ENCODE measurements at places on chromosomes 3 and 15. TPM values are rescaled to one million over a fixed set of nuclear protein-coding genes. Genes with fewer than 3 reads are reported as not detected.

The TRIM59 gene
- total RNA-seq, result 9.4 TPM

The ZNF662 gene
- total RNA-seq, result not detected

The NR2E3 gene
- 0.31 TPM for total RNA-seq

The CLDN18 gene
- total RNA-seq, result not detected

The CEMIP gene
- total RNA-seq, result 1.2 TPM

The ABCC5 gene
- 17.2 TPM for total RNA-seq

The MAGEF1 gene
- total RNA-seq, result 24.3 TPM

The MUSTN1 gene
- 0.32 TPM for total RNA-seq

The NXPE3 gene
- 23.1 TPM for total RNA-seq

The MORC1 gene
- total RNA-seq, result not detected

The C3orf85 gene
- total RNA-seq, result not detected

The HTR3E gene
- total RNA-seq, result not detected

The THRB gene
- 1.1 TPM for total RNA-seq

The COMMD2 gene
- 36.3 TPM for total RNA-seq

The CACNA2D3 gene
- total RNA-seq, result 0.16 TPM

The HRG gene
- total RNA-seq, result not detected

The PTH1R gene
- total RNA-seq, result 1.1 TPM

The AGTR1 gene
- total RNA-seq, result 0.77 TPM

The ZNF660 gene
- not detected for total RNA-seq

The FAM3D gene
- total RNA-seq, result not detected

The MYD88 gene
- total RNA-seq, result 21.9 TPM
